AML-193 (cell line): ENCODE measurements at places on chromosomes 2 and 18.
A peak's percentile ranks its signal among the peaks of the same experiment; 100 is the strongest.

- DNase-seq: no peak
Observed at GRCh38 chr2:27988306-27988705, 97.8 kb downstream of the BABAM2 start.

GRCh38 chr2:215847718-215848117, 165.6 kb downstream of the MREG start:
- no peak for DNase-seq

GRCh38 chr2:46298272-46298521, 990 bp downstream of the EPAS1 start:
- no peak for DNase-seq

- no peak for DNase-seq
Observed at GRCh38 chr2:69584127-69584889, 59.2 kb downstream of the AAK1 start.

GRCh38 chr2:65300761-65301711, 73.4 kb downstream of the ACTR2 start:
- DNase-seq: no peak

- peak; percentile 79 for DNase-seq
Observed at GRCh38 chr18:42048158-42048557, 93.1 kb downstream of the PIK3C3 start.
